Activated CD8-positive, alpha-beta memory T cell treated with anti-CD3 and anti-CD28 coated beads for 4 hours (primary cell): ENCODE measurements at places on chromosomes 2 and 18.

GRCh38 chr2:26455037-26455669, 22.8 kb downstream of the OTOF start:
- DNase-seq = no peak

DNA sequence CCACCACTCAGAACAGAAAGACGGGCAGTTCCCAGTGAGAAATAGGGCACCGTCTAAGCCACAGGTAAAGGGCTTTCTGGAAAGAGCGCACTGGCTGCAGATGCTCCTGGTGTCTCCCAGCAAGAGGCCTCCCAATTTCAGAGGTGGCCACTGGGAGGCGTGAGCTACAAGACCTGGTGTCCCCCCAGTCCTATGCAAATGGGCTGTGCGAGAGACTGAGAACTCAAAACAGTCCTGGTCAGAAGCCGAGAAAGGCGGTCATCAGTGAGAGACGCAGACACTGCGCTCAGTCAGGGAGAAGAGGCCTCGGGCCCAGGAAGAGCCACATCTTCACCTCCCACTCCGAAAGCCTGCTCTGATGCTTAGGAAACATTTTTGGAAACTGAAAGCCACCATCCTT, 179.5 kb downstream of the EIPR1 start:
- DNase-seq = no peak

DNA sequence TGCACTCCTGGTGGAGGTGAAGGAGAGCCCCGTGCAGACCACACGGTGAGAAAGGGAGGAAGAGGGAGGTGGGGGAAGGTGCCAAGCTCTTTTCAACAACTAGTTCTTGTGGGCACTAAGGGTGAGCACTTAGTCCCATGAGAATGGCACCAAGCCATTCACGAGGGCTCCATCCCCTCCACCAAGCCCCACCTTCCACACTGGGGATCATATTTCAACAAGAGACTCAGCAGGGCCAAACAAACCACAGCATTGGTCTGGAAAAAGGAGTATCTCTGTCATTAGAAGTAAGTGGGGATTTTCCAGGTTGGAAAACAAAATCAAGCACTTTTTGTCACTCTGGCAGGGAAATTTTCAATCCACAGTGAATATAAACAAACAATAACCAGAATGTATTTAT, 38.4 kb downstream of the ZAP70 start:
- DNase-seq = no peak

GRCh38 chr2:149346272-149346671, 15.9 kb downstream of the LYPD6 start:
- no peak for DNase-seq

DNA sequence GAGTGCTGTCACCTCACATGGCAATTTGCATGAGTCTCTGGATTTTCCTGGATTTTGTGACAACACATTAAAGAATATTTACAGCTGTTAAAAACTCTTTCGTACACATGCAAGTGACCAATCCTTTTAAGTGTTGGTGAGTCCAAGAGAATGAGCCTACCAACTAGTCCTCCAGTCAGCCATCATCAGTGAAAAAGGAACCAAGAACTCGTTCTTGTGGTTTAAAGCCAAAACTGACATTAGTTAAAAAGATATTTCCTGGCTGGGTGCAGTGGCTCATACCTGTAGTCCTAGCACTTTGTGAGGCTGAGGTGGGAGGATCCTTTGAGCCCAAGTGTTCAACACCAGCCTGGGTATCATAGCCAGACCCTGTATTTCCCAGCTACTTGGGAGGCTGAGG, 215.4 kb upstream of the ITGA4 start:
- no peak for DNase-seq

- DNase-seq = no peak
Measured at GRCh38 chr2:127508631-127509034, 17.7 kb downstream of the IWS1 start.
